ENCODE measurements at places on chromosomes 11 and 22.

GRCh38 chr22:42279425-42280020, 9.1 kb upstream of the TCF20 start:
- DNase-seq: no peak

DNA sequence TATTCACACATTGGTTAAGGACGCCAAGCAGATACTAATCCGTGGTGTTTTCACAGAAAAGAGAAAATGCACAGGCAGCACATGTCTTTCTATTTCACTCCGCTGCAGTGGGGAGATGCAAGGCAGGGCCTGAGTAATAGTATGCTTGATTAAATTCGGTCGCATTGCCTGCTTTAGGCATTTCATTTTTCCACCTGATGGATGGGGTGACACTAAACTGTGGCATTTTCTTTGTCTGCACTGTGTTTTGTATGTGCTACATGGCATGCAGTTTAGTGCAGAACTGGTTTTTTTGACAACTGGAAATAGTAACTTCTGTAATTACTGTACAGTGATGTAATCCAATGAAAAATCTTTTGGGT, 94.9 kb downstream of the SLC17A6 start:
- DNase-seq: no peak

GRCh38 chr22:49724893-49725489, 102.7 kb downstream of the BRD1 start:
- DNase-seq: peak; percentile 11

DNA sequence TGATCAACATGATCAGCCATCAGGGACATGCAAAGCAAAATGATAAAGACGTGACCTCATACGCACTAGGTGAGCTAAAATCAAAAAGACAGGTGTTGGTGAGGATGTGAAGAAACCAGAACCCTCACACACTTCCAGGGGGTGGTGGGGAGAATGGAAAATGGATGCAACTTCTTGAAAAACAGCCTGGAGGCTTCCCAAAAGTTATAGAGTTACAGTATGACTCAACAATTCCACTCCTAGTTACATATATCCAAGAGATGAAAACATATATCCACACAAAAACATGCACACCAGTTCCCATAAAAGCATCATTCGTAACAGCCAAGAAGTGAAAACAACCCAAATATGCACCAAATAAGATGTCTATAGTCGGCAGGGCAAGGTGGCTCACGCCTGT, 42.1 kb upstream of the APLNR start:
- no peak for DNase-seq

GRCh38 chr22:31486951-31487350, 2.7 kb downstream of the EIF4ENIF1 start:
- DNase-seq: no peak

DNA sequence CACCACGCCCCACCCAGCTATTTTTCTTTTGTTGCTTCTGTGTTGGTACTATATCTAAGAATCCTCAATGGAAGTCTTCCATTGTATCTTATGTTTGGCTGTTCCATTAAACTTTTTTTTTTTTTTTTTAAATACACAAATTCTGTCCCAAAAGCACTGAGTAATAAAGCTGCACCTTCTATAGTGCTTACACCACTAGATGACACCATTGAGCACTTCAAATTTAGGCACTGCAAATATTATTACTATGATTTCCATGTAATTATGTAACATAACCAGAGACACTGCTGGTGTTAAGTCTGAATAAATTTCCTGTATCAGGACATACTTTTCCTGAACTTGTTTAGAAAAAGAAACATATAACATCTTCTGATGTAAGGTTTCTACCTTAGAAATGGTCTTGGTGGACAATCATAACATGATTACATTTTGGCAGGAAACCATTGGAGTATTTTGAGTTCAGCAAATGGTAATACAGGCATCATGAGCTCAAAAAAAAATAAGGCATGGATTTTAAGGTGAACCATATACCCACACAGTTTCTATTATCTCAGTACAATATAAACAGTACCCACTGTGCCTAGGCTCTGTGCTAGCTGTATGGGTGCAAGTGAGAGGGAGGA, 110.5 kb downstream of the ATG16L2 start:
- DNase-seq: peak; percentile 20

DNA sequence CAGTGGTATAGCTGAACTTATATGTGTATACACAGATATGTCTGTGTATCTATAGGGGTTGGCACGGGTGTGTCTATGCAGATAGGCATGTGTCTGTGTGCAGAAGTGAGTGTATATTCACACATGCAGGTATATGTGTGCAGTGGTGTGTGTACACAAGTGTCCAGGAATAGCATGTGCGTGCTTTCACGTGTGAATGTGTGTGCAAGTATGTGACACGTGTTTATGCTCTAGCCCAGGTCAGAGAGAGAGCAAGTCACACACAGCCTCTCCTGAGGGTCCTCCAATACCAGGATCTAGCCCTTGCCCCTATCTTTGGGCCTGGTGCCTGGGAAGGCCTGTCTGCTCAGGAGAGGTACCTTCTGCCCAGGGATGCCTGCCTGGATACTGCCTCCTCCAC, 26.3 kb downstream of the PDE2A start:
- DNase-seq: no peak

All from foreskin melanocyte (primary cell).